ENCODE measurements at places on chromosomes 1 and 21.

DNA sequence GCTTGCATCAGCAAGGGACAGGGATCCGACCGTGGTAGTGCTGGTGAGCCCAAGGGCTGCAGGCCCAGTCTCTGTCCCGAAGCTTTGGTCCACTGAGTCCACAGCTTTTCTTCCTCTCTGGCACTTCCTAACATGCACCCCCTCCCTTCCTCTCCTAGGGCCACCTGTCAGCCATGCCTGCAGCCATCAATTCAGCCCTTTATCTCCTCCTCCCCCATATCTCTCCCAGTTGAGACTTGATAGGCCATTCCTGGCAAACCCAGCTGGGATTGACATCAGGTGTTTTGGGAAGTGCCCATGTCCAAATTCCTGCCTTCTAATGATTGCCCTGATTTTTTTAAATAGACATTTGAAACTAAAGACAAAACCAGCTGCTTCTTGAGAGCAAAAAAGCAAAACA, 25.6 kb downstream of the HLX start:
- DNase-seq: no peak

GRCh38 chr21:42670884-42671283, 17.5 kb downstream of the PDE9A start:
- no peak for DNase-seq

GRCh38 chr1:116769994-116770393, 15.8 kb downstream of the CD2 start:
- DNase-seq: no peak

- no peak for DNase-seq
Observed at GRCh38 chr1:167439301-167439988, 78.9 kb downstream of the CD247 start.

DNA sequence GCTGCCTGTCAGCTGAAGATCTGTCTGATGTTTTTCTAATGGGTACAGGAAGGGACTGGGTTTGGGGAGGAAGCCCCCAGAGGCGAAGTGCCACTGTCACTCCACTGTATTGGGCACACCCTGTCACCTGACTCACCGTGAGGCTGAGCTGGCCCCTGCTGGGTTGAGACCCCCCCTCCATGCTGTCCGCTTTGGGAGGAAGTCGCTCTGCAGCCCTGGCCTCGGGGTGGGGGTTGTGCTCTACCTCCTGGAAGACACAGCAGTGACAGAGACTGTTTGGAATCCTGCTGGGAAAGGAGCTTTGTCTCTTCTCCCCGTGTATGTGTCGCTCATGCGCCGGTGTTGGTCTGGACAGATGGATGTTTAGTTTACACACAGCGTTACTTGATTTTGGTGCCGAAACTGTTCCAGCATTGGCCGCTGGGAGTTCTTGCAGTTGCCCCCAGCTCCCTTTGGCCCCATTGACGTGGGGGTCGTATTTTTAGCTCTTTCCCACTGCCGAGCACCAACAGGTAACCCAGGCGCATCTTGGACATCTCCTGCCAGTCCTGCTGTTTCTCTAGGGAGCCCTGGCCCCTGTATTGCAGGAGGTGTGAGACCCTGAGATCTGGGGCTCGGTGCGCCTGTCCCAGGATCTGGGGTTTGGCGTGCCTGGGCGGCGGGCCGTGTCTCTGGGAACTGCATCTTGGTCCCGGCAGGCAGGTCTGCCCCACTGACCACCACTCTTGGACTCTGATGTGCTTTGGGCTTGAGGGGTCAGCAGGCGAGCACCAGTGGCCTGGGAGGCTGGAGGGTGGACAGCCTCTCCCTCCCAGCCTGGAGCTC, 30.3 kb downstream of the SLX9 start:
- no peak for DNase-seq

- DNase-seq: no peak
Observed at GRCh38 chr1:55369474-55369873, 154.3 kb upstream of the USP24 start.

- DNase-seq: no peak
Observed at GRCh38 chr1:176785791-176786190, 322.8 kb downstream of the PAPPA2 start.

DNA sequence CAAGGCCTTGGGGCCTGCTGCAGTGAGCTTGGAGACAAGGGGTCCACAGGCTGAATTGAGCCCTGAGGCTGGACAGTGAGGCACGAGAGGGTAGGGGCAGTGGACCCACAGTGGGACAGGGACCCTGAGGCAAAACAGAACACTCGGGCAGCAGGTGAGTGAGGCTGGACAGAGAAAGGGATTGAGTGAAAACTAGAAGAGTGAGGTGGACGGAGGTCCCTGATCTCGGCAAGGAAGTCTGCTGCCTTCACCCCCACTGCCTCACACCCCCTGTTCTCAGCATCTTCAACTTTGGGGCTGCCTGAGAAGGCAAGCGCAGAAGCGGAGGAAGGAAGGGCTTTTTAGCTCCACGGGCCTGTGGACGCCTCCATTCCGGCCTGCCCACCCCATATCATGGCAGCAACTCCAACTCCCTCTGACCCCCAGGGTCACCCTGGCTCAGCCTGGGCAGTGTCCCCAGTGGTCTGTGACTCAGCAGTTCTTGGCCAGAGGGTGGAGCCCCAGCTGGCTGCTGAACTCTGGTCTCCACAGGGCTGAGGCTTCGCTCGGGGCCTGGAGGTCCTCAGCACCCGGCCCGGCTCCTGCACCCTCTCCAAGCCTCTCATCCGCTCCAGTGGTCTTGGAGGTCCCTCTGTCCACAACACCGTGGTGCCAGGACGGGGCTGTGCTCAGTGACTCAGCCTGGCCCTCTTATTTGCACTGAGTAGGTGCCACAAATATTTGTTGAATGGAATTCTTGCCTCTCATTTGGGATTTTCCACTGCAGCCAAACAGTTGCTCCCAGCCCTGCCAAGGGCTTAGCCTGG, 60.0 kb upstream of the EPS8L3 start:
- DNase-seq: no peak

GRCh38 chr1:94095744-94096469, 25.0 kb downstream of the ABCA4 start:
- DNase-seq: no peak

DNA sequence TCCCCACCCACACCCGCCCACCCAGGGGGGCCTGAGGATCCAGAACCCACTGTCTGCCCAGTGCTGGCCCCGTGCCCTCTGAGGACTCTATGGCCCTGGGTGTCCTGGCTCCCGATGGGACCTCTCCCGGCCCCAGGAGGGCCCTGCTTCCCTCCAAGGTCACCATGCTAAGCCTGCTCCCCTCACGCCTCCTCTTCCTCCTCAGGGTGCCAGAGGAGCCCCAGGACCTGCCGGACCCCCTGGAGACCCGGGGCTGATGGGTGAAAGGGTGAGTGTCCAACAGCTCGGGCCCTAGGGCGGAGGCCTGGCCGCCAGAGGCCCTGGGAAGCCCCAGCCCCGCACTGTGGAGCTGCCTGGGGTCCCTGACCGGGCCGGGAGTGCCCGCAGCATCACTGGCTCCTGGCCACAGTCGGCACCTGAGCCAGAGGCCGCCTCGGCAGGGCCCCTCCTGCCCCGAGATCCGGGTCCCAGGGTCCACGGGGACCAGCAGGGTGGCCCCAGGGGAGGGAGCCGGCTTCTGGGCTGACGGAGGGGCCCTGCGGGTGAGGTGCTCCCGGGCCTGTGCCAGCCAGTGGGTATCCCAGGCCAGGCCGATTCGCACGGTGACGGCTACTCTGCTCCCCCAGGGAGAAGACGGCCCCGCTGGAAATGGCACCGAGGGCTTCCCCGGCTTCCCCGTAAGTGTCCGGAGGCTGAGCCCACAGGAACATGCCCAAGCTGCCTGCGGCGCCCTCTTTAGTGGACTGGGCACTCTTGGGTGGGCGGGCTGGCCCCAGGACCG, 16.1 kb downstream of the COL6A1 start:
- no peak for DNase-seq

GRCh38 chr1:39958403-39959200, 3.7 kb downstream of the MFSD2A start:
- DNase-seq: no peak

DNA sequence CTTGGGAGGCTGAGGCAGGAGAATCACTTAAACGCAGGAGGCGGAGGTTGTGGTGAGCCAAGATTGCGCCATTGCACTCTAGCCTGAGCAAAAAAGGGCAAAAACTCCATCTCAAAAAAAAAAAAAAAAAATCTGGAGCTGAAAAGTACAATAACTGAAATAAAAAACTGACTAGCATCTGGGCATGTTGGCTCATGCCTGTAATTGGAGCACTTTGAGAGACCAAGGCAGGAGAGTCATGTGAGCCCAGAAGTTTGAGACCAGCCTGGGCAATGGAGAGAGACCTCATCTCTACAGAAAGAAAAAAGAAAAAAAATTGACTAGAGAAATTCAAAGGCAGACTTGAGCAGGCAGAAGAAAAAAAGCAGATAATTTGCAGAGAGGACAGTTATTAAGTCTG, 18.1 kb downstream of the CLDN19 start:
- no peak for DNase-seq

GRCh38 chr1:245906207-245906606, 600.9 kb downstream of the SMYD3 start:
- no peak for DNase-seq

DNA sequence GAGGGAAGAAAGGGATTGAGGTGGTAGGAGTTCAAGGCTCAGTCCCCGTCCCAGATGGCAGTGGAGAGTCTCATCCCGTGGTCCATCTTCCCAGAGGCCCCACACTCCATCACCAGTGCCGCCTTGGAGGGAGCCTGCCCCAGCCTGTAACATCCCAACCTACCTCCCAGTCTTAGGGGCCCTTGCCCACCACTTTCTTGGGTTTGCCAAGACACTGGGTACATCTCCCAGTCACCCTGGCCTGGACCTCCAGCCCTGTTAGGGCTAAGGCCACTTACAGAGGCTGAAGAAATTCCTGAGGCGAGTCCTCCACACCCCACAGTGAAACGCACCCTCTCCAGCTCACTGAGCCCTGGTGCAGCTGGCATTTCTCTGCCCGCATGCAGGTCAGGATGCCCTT, 3.3 kb downstream of the TMEM200B start:
- no peak for DNase-seq

- no peak for DNase-seq
Observed at GRCh38 chr1:108845446-108845845, 11.4 kb downstream of the AKNAD1 start.

DNA sequence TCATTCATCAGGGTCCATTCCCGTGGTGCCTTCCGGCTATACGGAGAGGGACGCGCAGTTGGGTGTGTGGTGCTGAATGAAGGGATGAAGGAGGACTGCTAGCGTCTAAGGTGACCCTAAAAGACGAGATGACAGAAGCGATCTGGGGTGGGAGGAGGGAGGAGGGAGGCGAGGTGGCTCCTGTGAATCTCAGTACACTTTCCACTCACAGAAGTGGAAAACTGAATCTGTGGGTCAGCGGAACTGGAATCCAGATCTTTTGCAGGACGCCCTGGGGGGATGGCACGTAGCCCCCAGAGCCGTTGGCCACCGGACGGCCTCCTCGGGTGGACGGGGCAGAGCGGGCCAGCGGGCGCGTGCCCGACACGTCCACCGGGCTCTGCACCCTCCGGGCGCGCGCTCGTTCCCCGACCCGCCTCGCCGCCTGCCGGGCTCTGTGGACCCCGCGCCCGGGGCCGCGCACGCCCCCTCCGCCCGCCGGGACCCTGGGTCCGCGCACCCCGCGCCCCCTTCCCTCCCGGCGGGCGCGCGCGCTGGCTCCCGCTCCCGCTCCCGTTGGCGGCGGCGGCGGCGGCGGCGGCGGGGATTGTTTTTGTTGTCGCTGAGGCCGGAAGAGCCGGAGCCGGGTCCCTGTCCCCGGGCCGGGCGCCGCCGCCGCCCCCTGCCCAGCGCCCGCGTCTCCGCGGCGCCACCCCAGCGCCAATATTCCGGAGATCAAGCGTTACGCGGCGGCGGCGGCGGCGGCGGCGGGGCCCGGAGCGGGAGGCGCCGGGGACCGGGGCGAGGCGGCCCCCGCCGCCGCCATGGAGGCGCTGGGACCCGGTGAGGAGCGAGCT, at the start of gene AGO4:
AGO4 (plus strand) TSS at position 403 of the 836 bp plus-strand sequence; CDS start at position 804, 401 bp downstream.
- no peak for DNase-seq

- DNase-seq: no peak
Observed at GRCh38 chr1:223724376-223724775, 12.0 kb downstream of the CAPN2 start.

DNA sequence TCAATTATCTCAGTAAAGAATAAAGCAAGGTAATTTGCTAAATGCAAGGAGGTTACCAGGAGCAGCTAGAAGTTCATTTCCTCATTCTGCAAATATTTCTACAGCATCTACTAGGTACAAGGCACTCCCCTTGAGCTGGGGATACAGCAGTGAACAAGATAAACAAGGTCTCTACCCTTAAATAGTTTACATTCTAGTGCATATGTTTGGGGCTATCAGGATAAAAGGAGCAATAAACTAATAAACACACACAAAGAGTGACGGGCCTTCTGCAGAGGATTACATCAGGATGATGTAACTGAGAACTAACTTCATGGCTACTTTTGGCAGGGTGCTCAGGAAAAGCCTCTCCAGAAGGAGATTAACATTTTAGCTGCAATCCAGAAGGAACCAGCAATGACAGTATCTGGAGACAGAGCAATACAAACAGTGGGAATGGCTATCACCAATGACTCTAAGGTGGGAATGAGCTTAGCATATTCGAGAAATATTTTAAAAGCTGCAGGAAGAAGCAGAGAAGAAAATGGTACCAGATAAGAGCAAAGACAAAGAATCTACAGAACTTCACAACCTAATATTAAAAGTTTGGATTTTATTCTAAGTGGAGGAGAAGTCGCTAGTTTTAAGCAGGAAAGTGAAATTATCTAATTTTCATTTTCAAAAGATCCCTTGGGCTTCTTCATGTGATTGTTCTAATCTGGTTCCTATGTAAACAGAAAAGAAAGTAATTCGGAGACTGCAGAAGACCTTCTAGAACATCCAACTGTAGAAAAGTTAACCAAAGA, 25.8 kb downstream of the TP53BP2 start:
- no peak for DNase-seq

- no peak for DNase-seq
Observed at GRCh38 chr1:228145463-228146416, 4.0 kb upstream of the GJC2 start.

- DNase-seq: no peak
Observed at GRCh38 chr1:153912349-153912748, 10.4 kb downstream of the GATAD2B start.

DNA sequence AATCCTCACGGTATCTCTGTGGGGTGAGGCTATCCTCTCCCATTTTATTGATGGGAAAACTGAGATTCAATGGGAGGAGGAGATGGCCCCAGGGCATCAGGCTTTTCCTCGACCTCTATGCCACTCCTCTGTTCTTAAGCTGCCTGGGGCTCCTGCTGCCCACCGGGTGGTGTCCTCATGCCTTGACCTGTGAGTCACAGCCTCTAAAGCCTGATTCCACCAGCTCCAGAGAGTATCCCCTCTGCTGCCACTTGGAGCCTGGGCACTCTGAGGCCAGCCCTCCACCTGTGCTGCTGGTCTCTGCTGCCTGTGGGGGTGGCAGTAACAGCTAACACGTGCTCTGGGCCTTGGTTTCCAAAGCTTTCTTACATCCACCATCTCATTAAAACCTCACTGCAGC, 241.2 kb downstream of the TRABD2B start:
- no peak for DNase-seq

GRCh38 chr1:156640842-156641706, 843 bp upstream of the BCAN start:
- no peak for DNase-seq

Data from AG04449 (cell line).